Activated naive CD8-positive, alpha-beta T cell treated with anti-CD3 and anti-CD28 coated beads, Interleukin-2, amount 50 U/mL, for 24 hours (primary cell): ENCODE measurements at places on chromosomes 2 and 18.

DNA sequence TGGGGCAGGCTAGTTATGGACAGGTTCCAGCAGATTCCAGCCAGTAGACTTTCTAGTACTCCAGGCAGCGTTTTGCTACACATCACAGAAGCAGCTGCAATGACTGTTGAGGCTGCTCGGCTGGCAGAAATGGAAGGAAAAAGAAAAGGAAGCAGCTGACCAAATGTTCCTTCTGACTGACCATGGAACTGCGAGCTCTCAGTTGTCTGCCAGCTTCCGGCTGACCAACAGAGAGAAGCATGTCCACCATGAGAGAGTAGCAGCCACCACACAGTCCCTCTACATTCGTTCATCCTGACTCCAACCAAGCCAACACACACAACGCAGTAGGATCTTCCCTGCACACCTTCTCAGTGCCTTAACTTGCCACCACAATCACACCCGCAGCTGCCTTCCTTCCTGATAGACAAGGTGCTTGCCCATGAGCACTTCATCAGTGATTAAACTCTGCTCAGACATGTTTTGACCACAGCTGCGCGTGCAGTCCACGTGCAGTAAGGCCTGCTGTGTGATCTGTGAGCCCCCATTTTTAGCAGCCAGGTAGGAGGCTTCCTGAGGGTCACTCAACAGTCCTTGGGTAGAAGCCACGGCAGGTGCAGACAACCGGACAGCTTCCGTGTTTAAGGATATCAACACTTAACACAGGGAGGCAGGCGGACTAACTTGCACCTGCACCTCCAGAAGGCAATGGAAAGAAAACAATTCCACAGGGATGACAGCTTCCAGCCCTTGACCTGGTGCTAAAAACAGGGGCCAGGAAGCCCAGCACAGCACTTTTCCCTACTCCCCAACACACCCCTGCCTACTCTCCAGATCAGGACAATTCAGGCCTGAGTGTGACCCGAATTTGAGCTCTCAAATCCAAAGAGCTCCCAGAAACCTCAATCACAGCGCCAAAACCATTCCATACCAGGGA lies 996 bp downstream of the TGFBRAP1 start:
- peak; percentile 38 for DNase-seq

DNA sequence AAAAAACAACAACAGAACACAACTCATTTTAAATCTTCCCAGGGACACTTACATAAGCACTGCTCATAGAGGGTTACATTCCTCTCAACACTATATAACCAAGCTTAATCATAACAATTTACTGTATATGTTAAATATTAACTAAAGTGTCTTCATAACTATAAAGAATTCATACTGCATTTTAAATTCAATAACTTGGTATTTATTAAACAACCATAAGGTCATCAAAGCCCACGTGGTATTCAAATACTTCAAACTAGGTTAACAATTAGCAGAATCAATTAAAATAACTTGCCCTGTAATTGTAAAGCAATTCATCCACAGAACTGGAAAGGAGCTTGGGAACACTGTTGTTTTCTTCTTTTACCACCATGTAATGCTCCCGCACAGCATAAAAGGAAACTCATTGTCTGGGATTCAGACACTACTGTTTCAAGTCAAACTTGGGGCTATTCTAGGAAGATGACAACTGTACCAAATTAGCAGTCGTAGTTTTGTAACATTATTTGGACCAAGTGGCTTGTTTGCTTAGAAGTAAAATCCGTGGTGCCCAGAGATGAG lies 10.4 kb downstream of the GAREM1 start:
- no peak for DNase-seq

DNA sequence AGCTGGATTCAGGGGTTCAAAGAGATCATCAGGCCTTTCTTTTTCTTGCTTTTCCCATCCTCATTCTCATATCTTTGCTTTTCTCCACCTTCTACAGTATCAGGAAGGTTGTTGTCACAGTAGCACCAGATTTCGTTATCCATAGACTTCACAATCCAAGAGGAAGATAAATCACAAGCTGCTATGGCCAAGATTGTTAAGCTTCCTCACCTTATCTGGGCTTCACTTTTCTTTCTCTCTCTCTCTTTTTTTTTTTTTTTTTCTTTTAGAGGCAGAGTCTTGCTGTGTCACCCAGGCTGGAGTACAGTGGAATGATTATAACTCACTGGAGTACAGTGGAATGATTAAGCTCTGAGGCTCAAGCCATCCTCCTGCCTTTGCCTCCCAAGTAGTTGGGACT lies 93.5 kb downstream of the TTC27 start:
- DNase-seq = no peak

GRCh38 chr2:216862628-216863398 lies 2.9 kb upstream of the TNP1 start:
- no peak for DNase-seq

DNA sequence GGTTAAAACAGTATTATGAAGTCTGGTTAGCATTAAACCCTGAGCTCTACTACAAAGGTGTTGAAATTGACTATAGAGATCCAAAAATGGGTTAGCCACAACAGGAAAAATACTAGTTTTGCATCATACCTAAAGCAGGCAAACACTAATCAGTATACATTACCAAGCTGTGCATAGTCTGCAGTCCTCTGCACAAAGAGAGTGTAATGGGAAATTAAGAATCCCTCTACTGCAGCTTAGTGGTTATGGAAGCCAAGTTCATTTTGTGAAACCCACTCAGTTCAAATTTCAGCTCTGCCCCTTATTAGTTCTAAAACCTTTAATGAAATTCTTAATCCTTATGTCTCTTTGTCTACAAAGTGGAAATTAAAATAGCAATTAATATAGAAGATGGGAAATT lies 192.1 kb downstream of the MBD2 start:
- DNase-seq = no peak

DNA sequence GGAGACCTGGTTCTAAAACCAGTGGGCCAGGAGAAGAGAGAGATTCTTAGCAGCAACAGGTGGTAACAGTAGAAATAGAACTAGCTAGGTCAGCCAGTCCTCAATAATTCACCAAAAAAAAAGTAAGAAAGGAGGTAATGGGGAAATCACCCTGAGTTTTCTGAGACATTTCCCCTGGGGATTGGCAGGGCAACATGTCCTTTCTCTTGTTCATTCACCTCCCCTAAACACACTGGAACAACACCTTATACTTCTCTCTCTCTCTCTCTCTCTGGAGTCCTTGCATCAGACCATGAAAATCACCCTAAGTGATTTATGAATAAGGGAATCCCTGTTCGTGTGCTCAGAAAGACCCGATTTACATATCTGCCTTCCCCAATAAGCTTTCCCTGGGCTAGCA lies 64.8 kb downstream of the COX7A2L start:
- DNase-seq = no peak

DNA sequence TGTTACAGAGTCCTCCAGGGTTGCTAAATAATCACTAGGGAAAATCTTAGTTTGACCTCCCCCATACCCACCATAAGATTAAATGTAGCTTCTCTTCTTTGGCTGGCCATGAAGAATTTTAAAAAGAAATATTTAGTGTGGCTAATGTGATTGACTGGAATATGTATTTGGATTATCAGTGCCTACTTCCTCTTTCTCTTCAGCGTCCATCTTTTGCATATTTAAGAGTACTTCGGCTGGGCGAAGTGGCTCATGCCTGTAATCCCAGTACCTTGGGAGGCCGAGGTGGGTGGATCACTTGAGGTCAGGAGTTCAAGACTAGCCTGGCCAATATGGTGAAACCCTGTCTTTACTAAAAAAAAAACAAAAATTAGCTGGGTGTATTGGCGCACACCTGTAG lies 28.8 kb downstream of the ADAM23 start:
- no peak for DNase-seq

DNA sequence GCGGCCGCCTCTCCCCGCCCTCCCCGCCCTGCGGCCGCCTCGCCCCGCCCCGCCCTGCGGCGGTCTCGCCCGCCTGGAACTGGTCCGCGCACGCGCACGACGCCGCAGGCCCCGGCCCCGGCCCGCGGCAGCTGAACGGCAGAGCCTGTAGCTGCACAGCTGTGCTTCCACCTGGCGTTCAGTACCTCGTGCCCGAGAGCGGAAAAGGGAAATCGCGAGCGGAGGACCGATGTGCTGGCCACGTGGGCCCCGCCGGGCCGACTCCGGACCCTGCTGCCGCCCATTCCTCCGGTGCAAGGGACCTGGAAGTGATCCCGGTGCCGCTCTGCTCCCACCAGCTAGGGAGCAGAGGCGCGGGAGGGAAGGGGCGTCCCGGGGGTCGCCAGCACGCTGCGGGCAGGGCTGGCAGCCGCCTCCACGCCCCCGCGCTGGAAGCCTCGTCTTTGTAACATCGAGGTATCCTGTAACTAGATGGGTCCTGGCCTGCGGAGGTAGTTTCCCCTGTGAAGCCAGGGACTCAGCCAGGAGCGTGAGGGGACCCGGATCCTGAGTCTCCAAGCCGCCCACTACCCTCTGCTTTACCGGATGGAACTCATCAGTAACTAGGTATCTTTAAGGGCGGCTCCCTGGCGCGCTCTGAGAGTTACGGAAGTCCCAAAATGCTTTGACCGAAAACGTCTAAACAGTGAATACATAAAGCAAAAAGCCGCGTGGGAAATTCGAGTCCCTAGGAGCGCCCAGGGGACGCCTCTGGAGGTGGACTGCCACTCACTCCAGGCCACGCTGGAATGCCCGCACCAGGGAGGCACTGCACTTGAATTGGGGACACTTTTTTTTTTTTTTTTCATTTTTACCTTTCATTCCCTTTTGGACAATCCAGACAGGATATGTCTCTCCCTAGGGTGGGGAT lies 704 bp upstream of the ODC1 start:
- DNase-seq = peak; percentile 94

GRCh38 chr2:234631646-234632514 lies 135.0 kb upstream of the ARL4C start:
- DNase-seq = no peak

DNA sequence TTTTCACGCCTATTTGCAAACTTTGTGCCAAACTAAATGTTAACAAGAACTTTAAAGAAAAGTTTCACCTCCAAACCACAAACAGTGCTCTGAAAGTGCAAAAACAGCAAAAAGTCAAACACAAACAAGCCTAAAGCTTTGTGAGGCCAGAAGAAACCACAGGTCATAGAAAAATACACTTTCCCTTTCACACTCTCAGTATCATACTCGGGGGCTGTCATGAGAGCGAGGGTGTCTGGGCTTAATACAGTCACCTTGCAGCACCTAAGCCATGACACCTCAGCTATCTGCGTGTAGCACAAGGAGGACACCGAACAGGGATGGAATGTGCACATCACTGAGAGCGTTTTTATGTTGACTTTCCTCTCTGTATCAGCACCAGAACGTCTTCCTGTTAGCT lies 26.6 kb upstream of the SEH1L start:
- DNase-seq = peak; percentile 13

DNA sequence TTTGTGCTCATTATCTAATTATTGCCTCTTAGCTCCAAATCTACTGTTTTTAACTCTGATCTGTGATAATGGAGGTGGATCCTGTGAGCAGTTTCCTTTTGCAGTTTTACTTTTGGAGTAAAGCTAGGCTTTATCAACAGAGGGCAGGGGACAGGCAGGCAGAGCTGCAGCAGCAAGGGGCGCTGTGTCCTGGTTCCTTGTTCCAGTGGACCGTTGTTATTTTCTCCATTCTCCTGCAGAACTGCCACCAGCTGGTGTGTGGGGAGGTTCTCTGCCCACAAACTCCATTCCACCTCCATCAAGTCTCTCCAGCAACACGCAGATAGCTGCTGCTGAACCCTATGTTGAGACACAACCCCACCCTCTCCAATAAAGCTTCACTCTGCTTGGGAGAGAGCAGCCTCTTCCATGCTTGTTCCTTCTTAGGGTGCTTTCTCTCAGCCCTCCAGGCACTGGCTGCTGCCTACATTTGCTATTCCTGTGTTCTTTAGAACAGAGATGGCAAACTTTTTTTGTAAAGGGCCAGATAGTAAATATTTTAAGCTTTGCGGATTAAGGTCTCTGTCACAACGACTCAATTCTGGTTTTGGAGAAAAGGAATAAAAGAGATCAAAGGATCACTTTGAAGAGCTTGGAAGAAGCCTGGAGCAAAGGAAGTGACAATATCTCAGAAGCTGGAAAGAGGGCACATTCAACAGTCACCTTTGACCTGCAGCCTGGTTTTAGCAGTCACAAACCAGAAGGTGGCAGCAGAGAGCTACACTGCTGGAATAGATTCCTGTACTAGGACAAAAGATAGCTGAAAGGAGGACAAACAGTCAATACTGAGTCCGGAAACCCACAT lies 208.8 kb downstream of the CCDC178 start:
- peak; percentile 57 for DNase-seq

GRCh38 chr2:65587779-65588178 lies 155.4 kb upstream of the SPRED2 start:
- DNase-seq = no peak

DNA sequence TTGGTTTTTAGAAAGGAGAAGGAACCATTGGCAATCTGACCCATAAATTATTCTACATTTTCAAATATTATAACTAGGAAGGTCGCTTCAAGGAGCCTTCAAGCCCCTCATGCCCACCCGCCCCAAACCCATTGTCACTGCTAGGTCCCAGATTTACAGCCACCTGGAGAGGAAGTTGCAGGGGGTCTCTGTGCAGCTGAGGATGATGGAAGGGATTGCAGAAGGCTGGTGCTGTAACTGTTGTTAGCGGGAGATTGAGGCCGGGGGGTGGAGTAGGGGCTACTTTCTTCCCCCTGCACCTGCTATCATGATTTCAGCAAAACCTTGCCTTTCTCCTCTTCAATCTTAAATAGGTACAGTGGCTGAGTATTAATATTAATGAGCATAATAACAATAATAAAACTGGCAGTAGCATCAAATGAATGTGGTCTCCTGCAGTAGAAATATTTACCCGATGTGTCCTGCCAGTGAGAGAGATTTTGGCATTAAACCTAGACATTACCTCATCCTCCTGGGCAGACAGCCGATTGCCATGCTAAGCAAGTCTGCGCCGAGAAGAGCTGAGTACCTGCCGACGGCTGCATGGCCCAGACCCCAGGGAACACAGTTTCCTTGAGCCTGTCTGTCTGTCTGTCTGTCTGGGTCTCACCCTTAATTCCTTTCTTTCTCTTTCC lies 225.4 kb downstream of the FAM210A start:
- DNase-seq = no peak

DNA sequence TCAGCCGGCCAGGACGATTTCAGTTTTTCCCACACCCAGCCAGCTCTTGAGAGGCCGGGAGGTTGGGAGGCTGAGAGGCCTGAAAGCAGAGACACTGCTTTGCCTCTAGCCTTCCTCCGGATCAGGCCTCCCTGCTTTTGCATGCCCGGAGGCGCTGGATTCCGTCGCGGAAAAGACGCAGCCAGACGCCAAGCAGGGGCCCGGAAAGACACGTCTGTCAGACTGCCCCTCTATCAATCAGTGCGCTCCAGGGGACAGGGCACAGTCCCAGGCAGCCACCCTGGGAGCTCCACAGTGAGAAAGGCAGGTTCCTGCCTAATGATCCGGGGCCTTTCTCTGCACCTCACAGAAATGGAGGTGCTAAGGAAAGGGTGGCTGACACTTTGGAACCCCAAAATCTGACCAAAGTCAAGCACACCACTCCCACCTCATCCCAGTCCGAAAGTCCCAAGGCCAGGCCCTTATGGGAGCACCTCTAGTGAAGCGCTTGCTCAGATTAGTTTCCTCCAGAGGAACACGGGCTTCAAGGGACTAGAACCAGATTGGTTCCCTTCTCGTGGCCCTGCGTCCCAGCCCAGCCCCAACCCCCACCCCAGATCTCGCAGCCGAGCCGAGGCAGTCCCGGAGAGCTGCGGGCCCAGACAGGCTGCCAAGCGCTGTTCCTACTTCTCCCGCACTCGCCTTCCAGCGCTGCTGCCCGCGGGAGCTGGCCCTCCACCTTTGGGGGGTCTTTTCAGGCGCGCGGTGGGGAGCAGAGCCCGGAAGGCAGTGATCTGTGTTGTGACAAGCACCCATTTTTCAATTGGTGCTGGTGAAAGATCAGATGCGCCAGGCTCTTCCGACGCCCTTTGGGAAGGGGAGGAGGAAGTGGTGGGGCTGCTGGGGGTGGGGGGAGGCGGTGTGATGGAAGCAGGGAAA lies 5.0 kb downstream of the DLX1 start:
- DNase-seq = no peak
